ENCODE measurements at places on chromosomes 3 and 15. TPM values are rescaled to one million over a fixed set of nuclear protein-coding genes. Genes with fewer than 3 reads are reported as not detected.

Gene BFSP2
- total RNA-seq: not detected

Gene AMIGO3
- 1.4 TPM for total RNA-seq

Gene OR5K2
- not detected for total RNA-seq

Gene ZNF80
- not detected for total RNA-seq

Gene TMCO5A
- total RNA-seq: not detected

Gene MASP1
- total RNA-seq: 1.7 TPM

DNA sequence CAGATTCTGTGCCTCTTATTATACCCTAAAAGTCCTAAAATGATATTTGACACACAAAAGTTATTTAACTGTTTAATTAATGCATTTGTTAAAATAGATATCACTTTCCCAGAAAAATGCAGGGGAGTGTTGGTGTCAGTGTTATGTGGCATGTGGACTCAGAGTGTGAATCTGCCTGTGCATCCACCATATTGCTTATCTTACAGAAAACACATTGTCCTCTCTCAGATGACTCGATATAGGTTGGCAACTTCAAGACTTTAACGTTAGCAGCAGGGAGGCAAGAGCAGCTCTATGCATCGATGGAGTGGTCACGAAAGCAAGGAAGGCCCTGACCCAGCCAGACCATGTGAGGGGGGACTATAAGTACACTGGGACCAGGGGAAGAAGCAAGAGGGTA, 165.4 kb upstream of the DCBLD2 start:
- no peaks in the 10 kb centered on the region for H3K36me3 ChIP-seq
- DNase-seq: no peak
- no peaks in the 10 kb centered on the region for H3K4me1 ChIP-seq
- no peak overlapping the region for H3K4me3 ChIP-seq
- H3K27me3 ChIP-seq: peaks cover 4% of the 10 kb centered on the region

GRCh38 chr3:127822041-127822681, at the start of gene MGLL:
MGLL (minus strand) TSS chr3:127822515; CDS start chr3:127822318, 197 bp downstream.
- DNase-seq: peak; percentile 34
- H3K4me1 ChIP-seq: peaks cover 13% of the 10 kb centered on the region

DNA sequence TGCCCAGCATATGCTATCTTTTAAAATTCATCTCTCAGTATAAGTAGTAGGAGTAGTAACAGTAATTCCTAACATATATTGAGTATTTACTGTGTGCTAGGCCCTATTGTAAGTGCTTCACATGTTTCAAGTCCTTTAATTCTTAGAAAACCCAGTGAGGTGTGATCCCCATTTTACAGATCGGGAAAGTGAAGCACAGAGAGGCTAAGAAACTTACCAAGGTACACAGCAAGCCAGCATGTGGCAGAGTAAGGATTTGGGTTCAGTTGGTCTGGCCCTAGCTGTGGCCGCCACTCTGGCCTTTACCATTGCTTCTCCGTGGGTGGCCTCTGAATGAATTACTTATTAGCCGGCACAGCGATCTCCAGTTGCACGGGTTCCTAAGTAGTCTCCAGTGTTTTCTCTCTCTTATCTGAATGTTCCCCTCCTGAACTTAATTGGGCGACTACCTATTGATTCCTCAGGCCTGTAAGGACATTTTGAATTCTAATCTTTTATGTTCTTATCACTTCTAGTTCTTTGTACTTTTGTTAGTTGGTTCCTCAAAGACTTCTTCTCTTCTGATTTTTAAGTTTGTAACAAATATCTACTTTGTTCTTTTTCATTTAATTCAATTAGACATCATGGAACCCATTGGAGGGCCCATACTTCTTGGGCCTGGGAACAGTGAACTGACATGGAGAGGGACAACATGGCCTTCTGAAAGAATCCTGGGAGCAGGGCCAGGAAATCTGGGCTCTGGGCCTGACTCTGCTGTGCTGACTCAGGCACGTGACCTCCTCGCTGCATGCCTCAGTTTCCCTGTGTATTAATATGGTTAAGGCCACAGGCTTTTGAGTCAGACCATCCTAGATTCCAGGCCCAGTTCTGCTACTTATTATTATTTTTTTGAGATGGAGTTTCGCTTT, 11.6 kb downstream of the CLCN2 start:
- peaks cover 15% of the 10 kb centered on the region for H3K4me1 ChIP-seq
- peaks cover 9% of the 10 kb centered on the region for H3K27me3 ChIP-seq
- no peak overlapping the region for H3K4me3 ChIP-seq
- DNase-seq: no peak
- H3K36me3 ChIP-seq: no peaks in the 10 kb centered on the region

DNA sequence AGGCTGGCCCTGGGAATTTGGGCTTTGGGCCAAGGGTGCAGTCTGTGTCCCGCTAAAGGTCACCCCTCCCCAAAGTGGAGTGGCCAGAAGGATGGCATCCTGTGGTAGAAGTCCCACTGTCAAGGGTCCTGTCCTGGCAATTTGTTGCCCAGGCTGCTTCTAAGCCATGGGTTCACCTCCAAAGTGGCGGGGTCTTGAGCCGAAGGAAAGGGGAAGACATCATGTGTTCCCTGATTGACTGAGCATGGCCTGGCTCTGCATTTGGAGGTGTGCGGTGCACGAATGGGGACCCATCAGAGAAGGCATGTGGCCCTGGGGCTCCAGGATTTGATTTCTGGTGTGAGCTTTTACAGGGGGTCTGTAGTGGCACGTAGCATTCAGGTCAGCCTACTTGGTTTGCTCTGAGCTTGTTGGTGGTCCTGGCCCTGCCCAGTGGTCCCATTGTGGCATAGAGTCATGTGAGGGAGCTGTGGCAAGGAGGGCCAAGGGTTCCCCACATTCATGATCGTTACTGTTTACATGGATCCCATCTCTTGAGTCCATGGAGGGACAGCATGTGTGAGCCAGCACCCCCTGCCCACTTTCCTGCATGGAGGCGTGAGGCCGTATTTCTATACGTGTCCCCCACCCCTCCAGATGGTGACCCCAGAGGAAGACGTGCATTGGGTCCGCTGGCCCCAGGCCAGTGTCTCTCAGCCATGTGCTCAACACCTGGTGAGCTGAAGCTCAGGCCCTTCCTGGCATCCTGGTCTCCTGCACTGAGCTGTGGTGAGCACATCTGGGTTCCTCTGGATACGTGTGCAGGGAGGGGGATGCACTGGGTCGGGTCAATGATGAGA, 225.1 kb downstream of the SNRPN start:
- peak; percentile 3 for DNase-seq
- H3K4me3 ChIP-seq: no peak overlapping the region
- no peaks in the 10 kb centered on the region for H3K4me1 ChIP-seq
- peaks cover 5% of the 10 kb centered on the region for H3K27me3 ChIP-seq
- H3K36me3 ChIP-seq: peaks cover 2% of the 10 kb centered on the region

GRCh38 chr15:65954289-65954741, 85.0 kb downstream of the RAB11A start:
- no peaks in the 10 kb centered on the region for H3K36me3 ChIP-seq
- no peak for DNase-seq
- no peak overlapping the region for H3K27ac ChIP-seq
- H3K4me3 ChIP-seq: no peak overlapping the region
- H3K27me3 ChIP-seq: peaks cover 5% of the 10 kb centered on the region

DNA sequence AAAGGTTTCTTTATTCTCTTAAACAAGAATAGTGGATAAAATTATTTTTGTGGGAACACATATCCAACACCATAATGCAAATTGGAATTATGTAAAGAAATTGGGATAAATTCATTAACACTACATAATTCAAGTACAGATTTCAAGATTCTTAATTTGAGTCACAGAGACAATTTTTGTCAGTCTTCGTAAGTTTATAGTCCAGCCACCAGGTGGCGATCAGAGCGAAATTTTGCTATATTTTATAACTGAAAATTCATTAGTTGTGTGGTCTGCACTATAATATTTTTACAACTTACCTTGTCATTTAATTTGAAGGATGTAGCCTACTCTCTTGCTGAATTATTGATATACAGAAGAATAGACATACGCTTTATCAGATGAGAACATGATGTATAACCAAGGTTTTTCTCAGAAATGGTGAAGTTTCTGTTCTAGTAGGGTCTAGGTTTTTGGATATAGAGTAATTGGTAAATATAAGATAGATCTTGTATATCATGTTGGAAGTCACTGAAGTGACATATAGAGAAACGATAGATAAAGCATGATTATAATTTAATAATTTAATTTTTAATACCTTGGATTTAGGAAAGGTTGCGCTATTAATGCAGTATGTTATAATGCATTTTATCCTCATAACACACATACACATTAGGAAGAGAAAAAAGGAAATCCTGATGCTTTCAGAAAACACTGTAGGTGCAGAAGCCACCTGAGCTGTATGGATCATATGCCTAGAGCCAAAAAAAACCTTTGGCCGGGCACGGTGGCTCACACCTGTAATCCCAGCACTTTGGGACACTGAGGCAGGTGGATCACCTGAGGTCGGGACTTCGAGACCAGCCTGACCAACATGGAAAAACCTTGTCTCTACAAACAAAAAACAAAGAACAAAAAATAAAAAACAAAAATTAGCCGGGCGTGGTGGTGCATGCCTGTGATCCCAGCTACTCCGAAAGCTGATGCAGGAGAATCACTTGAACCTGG, 31.7 kb downstream of the PLSCR4 start:
- H3K27me3 ChIP-seq: no peaks in the 10 kb centered on the region
- peak; percentile 32 for DNase-seq
- no peaks in the 10 kb centered on the region for H3K4me1 ChIP-seq
- H3K4me3 ChIP-seq: no peak overlapping the region
- H3K36me3 ChIP-seq: no peaks in the 10 kb centered on the region

GRCh38 chr3:173258697-173259096, 117.7 kb upstream of the SPATA16 start:
- H3K36me3 ChIP-seq: no peaks in the 10 kb centered on the region
- no peak overlapping the region for H3K4me3 ChIP-seq
- H3K27me3 ChIP-seq: peaks cover 3% of the 10 kb centered on the region
- H3K4me1 ChIP-seq: no peaks in the 10 kb centered on the region

- no peak for DNase-seq
- H3K4me3 ChIP-seq: no peak overlapping the region
- no peaks in the 10 kb centered on the region for H3K36me3 ChIP-seq
Measured at GRCh38 chr3:110512961-110513360, 558.7 kb upstream of the NECTIN3 start.

DNA sequence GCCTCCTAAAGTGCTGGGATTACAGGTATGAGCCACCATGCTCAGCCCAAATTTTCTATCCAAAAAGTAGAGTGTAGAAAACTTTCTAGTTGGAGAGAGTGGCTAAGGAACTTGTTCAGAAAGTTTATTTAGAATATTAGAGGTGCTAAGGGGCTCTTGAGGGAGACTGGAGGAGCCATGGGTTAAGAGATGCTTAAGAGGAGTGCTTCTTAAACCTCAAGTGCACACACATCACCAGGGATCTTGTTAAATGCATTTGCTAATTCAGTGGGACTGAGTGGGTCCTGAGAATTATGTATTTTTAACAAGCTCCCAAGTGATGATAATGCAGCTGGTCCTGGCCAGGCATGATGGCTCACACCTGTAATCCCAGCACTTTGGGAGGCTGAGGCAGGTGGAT, 29.7 kb upstream of the SLMAP start:
- H3K36me3 ChIP-seq: no peaks in the 10 kb centered on the region
- H3K4me1 ChIP-seq: no peaks in the 10 kb centered on the region
- no peak overlapping the region for H3K4me3 ChIP-seq
- H3K27ac ChIP-seq: no peak overlapping the region
- no peaks in the 10 kb centered on the region for H3K27me3 ChIP-seq
- no peak for DNase-seq

DNA sequence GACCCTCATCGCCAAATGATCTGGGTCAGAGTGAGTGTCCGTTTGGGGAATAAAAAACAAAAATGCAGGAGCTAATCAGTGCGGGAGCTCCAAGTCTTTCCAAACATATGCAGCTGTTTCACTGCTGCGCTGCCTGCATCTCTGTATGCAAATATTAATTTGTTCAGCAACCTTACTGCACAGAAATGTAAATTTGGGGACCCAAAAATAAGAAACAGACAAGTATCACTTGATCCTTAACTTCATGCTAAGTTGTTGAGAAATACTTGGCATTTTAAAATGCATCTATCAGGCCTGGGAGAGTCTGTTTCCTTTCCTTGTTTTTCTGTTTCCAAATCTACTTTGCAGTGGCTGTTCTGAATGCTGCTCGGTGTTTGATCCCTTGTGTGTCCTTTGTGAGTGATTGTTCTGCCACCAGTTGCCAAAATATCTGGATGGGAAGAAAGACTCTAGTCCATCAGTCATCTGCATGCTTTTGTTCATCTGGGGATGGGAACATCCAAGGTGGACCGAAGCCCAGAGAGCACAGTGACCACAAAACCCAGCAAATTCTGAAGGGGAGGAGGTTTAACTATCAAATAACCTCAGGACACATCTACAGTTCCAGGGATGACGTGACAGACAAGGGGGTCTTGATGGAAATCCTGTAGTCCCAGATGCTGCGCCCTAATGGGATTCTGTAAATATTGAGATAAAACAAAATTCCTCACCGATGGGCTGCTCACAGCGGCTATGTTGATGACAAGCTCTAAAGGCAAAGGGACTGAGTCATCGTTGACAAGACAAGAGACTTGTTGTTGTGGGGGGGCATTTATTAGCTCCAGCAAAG, 199.5 kb upstream of the WNT5A start:
- DNase-seq: no peak
- H3K27ac ChIP-seq: no peak overlapping the region
- H3K36me3 ChIP-seq: no peaks in the 10 kb centered on the region
- peaks cover 7% of the 10 kb centered on the region for H3K4me1 ChIP-seq

- no peak overlapping the region for H3K27ac ChIP-seq
- no peaks in the 10 kb centered on the region for H3K4me1 ChIP-seq
- H3K27me3 ChIP-seq: no peaks in the 10 kb centered on the region
Measured at GRCh38 chr3:182755308-182755707, 38.0 kb upstream of the ATP11B start.

DNA sequence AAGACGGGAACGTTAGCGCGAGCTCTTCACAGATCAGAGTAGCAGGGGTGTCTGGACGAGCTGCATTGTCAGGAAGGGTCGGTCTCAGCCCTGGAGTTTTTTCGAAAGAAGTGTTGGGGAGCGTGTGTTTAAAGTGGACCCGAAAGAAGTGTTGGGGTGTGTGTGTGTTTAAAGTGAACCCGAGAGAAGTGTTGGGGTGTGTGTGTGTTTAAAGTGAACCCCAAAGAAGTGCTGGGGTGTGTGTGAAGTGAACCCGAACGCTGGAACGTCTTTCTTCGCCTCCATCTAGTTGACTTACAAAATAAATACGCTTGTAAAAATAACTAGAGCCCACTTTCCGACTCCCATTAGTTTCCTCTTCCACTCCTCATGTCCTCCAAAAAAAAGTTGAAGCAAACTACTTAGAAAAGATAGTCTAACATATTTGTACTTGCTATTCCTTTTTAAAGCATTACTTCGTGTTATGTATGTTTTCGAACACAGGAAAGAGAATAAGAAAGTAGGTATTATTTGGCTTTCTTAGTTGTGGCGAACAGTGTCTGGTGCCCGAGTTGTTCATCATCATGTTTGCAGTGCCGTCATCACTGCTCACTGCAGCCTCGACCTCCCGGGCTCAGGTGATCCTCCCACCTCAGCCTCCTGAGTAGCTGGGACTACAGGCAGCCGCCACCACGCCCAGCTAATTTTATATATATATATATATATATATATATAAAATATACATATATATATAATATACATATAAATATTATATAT, 1.0 kb downstream of the LRCH3 start:
- H3K36me3 ChIP-seq: no peaks in the 10 kb centered on the region
- H3K27me3 ChIP-seq: peaks cover 10% of the 10 kb centered on the region
- no peak for DNase-seq
- H3K4me3 ChIP-seq: peak overlapping the region; percentile 100
- peaks cover 2% of the 10 kb centered on the region for H3K4me1 ChIP-seq

All from glutamatergic neuron (in vitro differentiated cells).